ENCODE measurements at places on chromosomes 7 and 10.

GRCh38 chr7:55148571-55148970 is 129.8 kb downstream of the EGFR start:
- no peak for DNase-seq

DNA sequence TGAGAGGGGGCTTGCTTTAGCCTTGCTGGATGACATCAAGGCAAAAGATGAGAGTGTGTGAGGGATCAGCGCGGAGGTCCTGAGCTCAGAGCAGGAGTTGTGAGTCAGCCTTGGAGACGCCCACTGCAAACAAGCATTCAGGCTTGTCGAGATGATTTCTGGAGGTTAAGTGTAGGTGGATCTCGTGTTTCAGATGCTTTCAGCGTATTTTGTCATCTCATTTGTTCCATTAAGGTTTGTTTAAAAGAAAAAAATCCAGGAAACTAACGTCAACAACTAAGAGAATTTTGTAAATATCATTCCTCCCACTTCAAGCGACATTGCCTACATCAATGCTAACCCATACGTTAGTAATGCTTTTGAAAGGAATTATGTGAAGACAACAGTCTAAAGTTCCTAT is 715.4 kb upstream of the NRP1 start:
- DNase-seq = no peak

DNA sequence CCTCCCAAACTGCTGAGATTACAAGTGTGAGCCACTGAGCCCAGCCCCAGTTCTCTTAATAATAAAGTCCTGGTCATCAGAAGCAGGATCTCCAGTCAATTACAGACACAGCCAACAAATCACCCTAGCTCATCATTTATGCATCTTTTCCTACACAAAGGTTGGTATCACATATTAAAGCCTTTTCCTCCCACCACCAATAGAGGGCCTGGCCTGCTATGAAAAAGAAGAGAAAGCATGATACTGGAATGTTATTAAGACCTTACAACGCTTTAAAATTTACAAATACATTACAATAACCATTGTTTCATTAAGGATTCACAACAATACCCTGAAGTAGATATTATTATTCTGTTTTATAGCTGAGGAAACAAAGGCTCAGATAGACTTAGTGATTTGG is 25.9 kb downstream of the VAX1 start:
- no peak for DNase-seq

DNA sequence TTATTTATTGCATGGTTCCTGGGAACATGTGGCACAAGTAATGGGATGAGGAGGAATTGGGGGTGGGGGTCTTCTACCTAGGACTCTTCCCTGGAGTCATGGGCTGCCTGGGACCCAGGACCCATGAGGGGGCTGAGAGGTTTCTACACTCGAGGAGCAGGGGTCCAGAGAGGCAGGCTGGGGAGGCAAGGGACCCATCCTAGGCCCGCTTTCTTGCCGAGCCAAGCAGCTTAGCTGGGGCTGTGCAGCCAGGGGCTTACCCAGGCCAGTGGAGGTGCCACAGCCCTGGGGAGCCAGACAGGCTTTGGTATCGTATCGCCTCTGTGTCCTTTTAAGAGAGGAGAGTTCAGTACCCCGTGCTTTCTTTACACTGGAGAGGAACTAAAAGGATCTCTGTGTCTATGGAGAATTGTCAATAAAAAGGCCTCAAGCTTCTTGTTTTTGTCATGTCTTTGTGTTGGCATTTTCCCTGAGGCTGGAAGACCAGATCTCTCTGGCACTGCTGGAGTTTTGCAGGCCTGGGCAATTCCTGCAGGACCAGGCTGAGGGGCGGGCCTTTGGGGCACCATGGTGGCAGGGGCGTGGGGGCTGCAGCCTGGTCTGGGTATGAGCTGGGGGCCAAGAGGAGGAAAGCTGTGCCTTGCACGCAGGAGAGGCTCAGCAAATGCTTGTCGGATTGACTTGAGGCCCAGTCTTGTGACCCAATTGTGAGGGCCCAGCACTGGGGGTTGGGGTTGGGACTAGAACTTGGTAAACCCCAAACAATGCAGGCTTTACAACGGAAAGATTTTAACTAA is 11.1 kb downstream of the SFRP5 start:
- DNase-seq = no peak
